ENCODE measurements at places on chromosomes 4 and X.
A peak's percentile ranks its signal among the peaks of the same experiment; 100 is the strongest.

- no peak for DNase-seq
Observed at GRCh38 chrX:23840674-23841073, 57.7 kb downstream of the SAT1 start.

DNA sequence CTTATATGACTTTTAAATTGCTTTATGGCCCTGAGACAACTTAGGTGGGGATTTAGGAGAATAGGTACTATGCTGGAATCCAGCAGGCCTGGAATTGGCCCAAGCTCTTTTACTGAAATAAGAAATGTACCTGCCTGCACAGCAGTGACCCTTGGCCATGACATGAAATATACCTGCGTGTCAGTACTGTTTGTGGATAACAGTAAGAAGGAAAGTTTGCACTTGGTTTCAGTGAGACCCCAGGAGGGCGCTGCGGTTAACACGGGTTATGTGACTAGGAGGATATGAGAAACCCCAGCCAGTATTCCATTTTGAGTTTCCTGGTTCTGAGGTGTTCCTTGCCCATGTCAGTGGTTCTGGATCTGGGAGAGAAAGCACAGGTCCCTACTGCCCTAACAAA is 5.3 kb downstream of the MTM1 start:
- DNase-seq, result no peak

DNA sequence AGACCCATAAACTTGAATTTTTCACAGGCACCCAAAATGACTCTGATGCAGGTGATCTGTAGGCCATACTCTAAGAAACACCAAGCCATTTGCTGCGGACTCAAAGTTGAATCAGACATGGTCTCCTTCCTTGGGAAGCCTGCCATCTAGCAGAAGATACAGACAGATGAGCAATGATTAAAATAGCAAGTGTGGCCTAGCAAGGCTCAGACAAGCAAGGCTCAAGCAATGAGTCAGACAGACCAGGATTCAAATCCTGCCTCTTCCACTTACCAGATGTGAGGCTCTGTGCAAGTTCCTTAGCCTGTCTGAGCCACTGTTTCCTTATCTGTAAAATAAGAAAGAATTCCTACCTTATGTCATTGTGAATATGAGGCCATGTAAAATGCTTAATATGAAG is 2.3 kb downstream of the CCDC149 start:
- DNase-seq, result no peak

- DNase-seq, result no peak
Observed at GRCh38 chr4:86307432-86307831, 52.4 kb downstream of the MAPK10 start.

GRCh38 chr4:76753814-76754213 is 144.1 kb downstream of the SOWAHB start:
- no peak for DNase-seq

DNA sequence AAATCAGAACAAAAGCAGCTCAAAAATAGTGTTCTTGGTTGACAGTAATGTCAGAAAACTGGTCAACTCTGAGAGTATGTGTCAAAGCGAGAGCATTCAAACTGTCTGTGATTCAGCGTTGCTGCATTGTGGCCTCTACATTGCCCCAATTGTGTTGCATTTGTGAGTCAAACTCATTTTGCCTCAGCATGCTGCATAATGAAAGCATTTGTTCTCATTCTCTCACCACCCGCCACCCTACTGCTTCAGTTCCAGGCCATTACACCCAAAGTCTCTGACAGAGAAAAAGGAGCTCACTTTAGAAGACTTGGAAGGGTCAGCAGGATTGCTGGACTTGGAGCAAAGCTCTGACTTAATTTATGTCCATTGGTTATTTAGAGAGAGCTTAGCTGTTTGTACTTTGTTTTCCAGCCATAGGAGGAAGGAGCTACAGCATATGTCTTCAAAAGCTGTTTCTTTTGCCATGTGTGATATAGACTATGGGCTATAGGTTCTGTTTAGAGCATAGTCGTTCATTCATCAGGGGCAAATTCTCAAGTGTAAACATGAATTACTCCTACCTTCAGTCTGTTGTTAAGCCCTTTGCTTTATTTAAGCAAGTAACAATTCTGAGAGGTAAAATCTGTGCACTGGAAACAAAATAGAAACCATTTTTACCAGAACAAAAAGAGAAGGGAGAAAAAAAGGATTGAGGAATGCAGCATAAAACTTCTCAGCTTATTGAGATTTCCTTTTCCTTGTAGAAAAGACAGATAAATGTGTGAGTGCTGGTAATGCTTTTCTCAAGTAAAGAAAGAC is 153.4 kb upstream of the ANK2 start:
- no peak for DNase-seq

- DNase-seq, result no peak
Observed at GRCh38 chrX:134891652-134892051, 99.1 kb upstream of the SMIM10 start.

DNA sequence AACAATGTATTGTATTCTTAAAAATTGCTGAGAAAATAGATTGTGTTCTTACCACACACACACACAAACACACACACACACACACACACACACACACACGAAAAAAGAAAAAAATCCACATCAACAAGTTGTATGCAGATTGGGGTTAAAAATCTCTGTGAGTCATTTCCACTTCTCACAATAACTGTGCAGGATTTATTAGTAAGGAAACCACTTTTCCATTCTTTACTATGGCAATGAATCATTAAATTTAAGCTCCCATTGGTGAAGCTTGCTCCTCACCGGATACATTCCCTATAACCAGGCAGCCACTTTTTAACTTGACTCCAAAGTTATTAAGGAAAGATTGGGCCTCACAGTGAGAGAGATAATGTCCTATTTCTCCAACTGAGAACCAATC is 19.7 kb upstream of the MAGEE1 start:
- no peak for DNase-seq

DNA sequence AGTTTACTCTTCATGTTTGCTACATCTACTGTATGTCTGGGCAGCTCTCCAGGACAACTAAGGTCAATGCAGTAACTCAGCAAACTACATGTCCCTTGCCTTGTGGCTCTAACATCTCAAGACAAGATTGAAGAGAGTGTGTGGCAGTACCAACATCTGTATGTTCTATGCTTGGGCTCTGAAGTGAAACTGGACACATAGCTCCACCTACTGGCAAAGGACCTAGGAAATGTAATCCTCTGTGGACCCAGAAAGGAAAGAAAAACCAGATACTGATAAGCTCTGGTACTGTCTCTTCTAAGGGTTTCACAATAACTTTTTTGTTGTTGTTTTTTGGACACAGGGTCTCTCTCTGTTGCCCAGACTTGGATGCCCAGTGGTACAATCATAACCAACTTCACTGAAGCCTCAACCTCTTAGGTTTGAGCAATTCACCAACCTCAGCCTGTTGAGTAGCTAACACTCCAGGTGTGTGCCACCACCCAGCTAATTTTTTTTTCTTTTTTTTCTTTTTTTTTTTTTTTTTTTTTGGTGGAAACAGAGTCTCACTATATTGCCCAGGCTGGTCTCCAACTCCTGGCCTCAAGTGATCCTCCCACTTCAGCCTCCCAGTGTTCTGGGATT is 64.1 kb downstream of the QDPR start:
- peak; percentile 43 for DNase-seq

GRCh38 chr4:177441061-177441802 is 1.0 kb downstream of the AGA start:
- DNase-seq, result peak; percentile 8

- DNase-seq, result no peak
Observed at GRCh38 chr4:121712001-121712651, 15.3 kb upstream of the ANXA5 start.

GRCh38 chr4:118931786-118932185 is 43.1 kb downstream of the SYNPO2 start:
- DNase-seq, result no peak

GRCh38 chr4:186499467-186499866 is 55.9 kb downstream of the MTNR1A start:
- DNase-seq, result no peak

DNA sequence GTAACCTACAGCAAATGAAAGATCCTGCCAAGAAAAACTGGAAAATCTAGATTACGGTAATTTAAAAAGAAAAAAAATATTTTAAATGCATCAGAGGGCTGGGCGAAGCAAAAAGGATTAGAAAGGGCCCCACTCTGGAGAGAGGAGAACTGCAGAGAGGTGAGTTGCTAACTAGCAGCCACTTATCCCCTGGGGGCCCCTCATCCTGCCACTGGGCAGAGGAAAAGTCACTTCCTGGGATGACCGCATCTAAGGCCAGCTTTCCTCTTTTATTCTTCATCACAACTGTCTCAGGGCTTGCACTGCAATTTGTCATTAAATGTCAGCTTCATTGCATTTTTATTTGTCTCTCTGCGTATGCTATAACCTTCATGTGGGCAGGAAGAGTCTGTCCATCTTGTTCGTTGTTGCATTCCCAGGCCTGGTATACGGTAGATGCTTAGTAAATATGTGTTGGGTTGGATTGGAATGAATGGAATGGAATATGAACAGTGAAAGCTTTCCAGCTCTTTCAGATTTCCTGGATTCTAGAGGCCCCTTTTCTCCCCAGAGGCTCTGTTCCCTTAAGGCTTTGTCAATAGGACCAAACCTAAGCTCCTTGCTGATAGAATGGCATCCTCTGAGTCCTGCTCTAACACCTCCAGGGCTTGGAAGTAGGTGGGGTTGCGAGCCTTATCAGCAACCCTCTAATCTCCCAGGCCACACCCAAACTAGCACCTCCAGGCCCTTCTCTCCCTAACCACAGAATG is 58.9 kb downstream of the TLR10 start:
- no peak for DNase-seq

- no peak for DNase-seq
Observed at GRCh38 chr4:165555302-165555701, 176.5 kb downstream of the CPE start.

DNA sequence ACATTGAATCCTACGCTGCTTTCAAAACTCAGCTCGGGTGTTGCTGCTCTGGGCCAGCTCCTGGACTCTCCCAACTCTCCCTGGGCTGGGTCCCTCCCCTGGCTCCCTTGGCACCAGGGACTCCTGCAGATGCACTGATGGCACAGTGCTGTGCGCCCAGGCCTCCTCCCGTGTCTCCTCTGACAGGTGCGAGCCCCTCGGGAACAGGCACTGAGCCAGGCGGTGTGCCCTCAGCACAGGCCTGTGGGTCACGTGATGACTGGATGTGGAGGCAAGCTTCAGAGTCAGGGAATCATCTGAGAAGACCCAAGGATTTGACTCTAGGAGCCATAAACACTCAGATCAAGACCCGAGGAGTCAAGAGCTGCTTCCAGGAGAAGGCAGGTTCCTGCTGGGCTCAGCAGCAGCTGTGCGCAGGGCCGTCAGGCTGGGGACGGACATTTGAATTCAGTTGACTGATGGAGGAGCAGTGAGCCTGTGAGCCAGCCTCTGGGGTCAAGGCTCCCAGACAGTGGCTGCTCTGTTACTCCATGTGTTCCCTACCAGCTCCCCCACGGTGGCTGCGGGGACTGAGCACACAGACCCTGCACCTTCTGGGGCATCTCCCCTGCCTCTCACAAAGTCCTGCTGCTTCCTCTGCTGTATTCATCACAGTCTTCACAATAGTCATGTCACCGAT is 33.0 kb downstream of the NAT8L start:
- DNase-seq, result no peak

DNA sequence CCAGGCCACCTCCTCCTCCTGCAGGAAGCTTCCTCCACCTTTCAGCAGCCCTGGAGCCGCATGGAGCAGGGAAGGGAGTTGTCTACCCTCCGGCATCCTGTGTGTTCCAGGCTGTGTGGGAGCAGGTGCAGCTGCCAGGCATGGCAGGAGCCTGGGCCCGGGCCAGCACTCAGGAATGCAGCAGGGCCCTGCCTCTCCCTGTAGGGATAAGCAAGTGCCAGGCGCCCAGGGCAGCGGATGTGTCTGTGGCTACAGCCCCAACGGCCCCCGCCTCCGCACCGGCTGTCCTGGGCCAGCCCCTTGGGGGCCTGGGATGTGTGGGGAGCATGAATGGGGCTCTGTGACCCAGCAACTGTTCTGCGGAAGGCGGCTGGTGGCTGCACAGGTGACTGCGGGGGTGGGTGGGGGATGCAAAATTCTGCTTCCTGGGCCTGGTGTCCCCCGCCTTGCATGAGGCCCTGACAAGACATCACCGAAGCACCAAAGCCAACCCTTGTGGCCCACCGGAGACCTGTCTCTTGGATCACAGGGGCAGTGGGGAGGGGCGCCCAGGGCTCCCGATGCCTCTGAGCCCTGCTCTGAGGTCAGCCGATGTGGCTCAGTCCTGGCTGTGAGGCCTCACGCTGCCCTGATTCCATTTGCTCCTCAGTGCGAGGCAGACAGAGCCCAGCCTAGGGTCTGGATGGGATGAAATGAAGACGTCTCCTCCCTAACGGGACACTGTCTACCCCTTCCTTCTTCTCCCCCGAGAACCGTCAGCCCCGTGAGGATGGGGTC is 1.4 kb upstream of the DOK7 start:
- no peak for DNase-seq

DNA sequence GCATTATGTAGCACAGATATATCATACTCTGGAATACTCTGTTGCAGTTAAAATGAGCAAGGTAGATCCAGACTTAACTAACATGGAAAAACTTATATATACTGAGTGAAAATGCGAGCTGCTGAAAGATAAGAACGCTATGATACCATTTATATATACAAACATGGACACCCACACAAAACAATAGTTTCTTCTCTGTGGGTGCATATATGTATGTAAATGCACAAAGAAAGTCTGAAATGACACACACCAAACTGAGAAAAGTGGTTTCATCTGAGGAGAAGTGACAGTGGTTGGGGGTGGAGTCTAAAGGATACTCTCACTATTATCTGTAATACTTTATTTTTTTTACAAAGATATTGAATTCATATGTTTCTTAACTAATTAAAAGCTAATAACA is 12.2 kb upstream of the FGF2 start:
- DNase-seq, result no peak

GRCh38 chrX:117982694-117983392 is 133.8 kb downstream of the KLHL13 start:
- no peak for DNase-seq
